CD4-positive, CD25-positive, alpha-beta regulatory T cell (primary cell): ENCODE measurements at places on chromosomes 3 and 15.

DNA sequence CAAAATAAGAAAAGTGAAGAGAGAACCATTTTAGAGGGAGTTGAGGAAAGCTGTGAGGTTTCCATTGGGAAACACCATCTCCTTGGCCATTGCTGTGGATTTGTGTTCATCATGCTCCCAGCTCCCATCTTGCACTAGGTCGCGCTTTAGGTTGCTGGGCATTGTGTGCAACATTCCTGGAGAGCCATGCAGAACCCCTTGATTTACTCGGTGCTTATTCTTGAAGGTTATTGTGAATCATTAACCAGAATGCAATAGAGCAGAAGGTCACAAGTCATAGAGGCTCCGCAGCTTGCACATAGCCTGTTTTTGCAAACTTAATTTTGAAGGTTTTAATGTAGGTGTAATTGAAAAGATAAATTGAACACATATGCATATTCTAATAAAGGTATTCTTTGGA is 239.2 kb upstream of the IL12A start:
- DNase-seq: no peak

DNA sequence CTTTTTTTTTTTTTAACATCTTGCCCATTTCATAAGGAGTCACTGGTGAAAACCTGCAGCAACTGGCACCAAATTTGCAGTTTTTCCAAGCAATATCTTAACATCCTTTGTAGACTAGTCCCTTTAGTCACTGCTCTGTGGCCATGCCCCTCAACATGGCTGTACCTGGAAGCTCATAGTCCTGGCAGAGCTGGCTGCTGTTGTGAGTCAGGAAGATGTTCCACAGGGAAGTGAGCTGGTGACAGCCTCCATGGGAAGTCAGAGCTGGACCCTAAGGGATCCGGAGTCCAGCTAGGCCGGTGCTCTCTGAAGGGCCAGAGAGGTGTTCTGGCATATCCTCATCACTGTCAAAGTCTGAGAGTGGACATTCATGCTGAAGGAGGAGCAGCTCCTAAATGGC is 99.3 kb upstream of the ZBED2 start:
- DNase-seq: no peak

GRCh38 chr15:89751748-89752147 is 699 bp upstream of the MESP1 start:
- no peak for DNase-seq

DNA sequence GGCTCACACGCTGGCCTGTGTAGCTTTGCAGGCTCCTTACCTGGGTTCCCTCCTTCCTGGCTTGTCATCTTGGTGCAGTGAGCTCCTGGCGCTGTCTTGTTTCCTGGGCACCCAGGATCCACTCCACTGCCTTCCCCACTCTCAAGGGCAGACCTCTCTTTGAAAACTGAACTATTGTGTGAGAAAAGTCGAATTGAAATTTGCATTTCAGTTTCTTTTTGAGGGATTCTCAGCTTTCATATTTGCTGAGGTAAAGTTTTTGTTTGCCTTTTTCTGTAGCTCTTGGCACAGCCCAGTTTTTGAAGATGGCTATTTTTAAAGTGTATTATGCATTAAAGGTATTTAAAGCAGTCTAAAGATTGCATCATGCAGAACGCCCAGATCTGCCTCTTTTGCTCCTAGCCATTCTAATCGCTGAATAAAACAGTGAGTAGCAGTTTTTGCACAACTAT is 70.1 kb downstream of the CCK start:
- DNase-seq: no peak

GRCh38 chr3:124812291-124813265 is 74.6 kb downstream of the ITGB5 start:
- DNase-seq: no peak

DNA sequence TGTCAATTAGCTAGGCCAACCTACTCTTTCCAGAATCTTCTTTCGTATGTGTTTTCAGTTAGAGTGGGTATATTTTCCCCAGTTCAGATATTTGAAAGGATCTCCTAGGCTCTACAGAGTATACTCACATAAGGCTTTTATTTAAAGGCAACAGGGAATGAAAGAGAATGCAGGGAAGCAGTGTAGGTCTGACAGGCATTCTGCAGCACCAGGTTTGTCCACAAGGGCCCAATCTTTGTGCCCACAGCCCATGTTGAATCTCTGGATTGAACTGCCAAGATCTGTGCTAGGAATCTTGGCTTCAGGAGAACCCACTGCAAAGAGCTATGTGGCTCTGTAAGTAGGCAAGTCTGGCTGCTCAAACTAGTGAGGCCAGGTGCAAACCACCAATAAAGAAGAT is 24.2 kb upstream of the GALNT15 start:
- no peak for DNase-seq

GRCh38 chr3:127608362-127608718 is 10.1 kb downstream of the MCM2 start:
- no peak for DNase-seq

GRCh38 chr3:102224171-102224570 is 210.6 kb upstream of the ZPLD1 start:
- no peak for DNase-seq

- no peak for DNase-seq
Measured at GRCh38 chr3:180123928-180124327, 87.2 kb upstream of the PEX5L start.

GRCh38 chr3:77227567-77227966 is 187.7 kb downstream of the ROBO2 start:
- no peak for DNase-seq

DNA sequence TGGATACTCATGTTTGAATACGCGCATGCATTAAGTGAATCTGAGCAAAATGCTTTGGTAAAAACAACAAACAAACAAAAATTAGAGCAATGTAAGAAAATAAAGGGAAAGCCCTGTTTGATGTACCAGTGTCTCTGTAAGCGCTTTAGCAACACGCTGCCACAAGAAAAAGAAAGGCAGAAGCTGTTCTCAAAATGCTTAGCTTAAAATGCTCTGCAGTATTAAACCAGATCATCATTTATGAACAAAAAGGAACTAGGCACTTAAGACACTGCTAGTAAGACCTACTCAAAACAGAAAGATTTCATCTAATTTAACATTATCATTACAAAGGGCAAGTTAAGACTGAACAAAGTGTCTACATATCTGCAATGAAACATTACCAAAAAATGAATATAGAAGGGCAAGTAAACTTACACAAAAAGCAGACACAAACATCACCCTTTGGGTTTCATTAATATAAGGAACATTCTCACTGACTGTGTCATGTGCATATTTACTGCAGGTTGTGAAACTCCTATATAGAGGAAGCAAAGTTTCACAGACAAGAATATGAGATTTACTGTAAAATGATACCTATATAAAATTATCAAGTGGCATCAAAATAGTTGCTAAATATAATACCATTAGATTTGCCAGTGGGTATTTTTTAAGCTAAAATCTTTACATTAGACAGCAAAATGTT is 102.1 kb downstream of the FBXL22 start:
- no peak for DNase-seq

DNA sequence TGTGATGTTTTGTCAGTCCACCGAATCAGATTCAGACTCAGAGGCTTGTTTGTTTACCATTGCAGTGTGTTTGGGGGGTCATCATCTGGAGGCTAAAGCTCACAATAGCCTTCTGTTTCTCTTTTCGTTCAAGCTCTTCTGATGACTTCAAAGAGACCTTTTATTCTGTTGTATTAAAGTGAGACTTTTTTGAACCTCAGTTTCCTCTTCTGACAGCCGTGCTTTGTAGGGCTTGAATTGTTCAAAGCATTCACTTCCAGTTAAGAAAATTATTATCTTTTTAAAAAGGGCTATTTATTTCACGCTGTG is 1.3 kb downstream of the PXK start:
- no peak for DNase-seq

DNA sequence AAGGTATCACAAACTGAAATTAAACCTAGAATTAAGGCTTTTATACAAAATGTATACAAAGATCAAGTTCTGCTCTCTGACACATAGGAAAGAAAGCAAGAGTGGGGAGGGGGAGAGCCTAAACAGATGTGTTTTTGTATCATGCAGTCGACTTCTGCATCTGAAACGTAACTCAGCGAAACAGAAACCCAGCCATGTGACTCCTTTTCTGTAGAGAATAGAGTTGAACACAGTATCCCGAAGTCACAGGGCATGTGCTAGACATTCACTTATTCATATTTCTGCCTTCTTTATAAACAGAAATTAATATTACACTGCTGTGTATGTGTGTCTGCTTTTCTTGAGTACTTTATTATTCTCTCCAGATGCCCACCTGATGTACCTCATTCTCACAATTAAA is 121.0 kb downstream of the PDZRN3 start:
- DNase-seq: no peak

DNA sequence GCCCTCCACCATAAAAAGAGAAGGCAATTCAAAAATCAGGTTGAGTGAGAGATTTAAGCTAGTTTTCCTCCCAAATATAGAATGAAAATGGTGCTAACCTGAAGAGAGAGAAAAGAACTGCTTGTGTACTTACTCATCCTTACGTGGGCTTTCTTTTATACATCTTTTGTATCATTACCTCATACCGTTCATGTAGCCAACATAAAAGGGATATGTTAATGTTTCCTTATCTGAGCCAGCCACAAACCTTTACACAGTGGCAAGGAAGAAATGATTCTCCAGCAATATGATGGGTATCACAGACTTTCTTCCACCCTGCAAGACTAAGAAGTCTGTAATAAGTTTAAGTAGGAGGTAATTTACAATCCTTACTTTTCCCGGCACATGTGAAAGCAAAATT is 600.8 kb upstream of the ZNF385D start:
- DNase-seq: no peak

DNA sequence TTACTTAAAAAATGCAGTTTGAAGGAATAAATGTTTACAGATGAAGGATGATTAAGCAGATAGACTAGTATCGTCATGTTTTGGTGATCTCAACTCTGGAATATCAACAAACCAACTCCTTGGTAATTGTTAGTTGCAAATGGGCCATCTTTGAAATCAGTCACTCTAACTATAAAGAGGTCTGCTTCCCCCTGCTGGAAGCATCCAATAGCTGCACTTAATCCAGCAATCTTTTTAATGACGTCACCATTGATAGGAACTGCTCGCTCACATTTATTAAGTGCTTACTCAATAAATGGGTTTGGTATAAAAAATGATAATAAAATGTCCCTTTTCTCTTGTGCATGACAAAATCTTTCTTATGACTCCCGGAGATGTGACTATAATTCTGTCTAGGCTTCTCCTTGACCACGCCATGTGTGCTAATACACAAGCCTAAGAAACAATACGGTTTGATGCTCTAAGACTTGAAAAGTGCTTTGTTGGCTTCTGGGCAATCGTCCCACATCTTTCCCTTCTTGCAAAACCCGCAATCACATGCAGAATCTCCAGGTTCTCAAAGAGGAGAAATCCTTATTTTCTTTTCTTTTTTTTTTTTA is 227.6 kb upstream of the POU1F1 start:
- peak; percentile 53 for DNase-seq

DNA sequence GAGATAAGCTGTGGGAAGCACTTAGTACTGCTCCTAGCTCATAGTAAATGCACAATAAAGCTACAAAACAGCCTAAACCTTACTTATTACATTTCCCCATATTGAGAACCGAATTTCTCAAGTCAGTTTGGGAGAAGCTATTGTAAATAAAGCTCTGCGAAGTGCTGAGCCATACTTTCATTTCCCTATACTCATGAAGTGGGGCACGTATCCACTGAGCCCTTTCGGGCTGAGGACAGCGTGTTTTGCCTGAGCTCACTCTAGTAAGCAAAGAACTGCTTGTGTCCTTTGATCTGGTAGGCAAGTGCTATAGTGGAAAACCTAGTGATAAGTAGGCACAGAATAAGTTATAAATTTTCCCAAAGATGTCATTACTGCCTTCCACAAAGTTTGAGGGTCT is 165.0 kb downstream of the RSL24D1 start:
- no peak for DNase-seq

GRCh38 chr3:39075910-39076309 is 24.1 kb downstream of the WDR48 start:
- DNase-seq: no peak

GRCh38 chr3:101848326-101848725 is 988 bp upstream of the NFKBIZ start:
- DNase-seq: no peak

- no peak for DNase-seq
Measured at GRCh38 chr3:107999215-107999775, 91.5 kb downstream of the CD47 start.
